Chondrocyte (in vitro differentiated cells): ENCODE measurements at places on chromosomes 3 and 15. TPM values are rescaled to one million over a fixed set of nuclear protein-coding genes. Genes with fewer than 3 reads are reported as not detected.

The KLF13 gene
- 54.2 to 59.1 TPM (median 58.4 TPM) in 3 replicates for total RNA-seq

The OIP5 gene
- total RNA-seq, result 1.1 to 2.8 TPM (median 1.8 TPM) in 3 replicates

The CLPX gene
- 40.7 to 41.9 TPM (median 41.4 TPM) in 3 replicates for total RNA-seq

The CCR8 gene
- not detected in 3 replicates for total RNA-seq

The SLC35G2 gene
- 2.8 to 3.9 TPM (median 3.8 TPM) in 3 replicates for total RNA-seq

The TTC23 gene
- 21.3 to 27.7 TPM (median 25.0 TPM) in 3 replicates for total RNA-seq

The ROBO2 gene
- 1.7 to 11.1 TPM (median 2.8 TPM) in 3 replicates for total RNA-seq

The CILP gene
- 0.17 to 0.22 TPM (median 0.21 TPM) in 3 replicates for total RNA-seq

The DHFR2 gene
- 2.4 to 2.9 TPM (median 2.9 TPM) in 3 replicates for total RNA-seq

The SCAMP5 gene
- 20.6 to 29.3 TPM (median 22.4 TPM) in 3 replicates for total RNA-seq

DNA sequence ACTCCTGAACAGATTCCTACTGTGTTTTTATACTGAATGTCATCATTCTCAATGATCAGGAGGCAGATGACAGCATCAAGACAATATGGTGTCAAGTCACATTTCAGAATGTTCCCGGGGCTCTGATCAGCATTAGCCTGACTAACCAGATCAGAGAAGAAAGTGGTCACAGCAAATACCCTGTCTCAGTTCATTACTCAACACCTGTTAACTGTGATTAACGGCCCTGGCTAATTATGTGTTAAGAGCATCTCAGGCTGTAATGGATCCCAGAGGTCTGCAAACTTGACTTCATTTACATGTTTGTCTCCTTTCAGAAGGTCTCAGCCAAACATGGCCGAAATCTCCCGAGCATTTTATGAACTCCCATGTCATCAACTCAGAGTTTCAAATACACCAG is 833.7 kb downstream of the FHIT start:
- no peak for DNase-seq

- DNase-seq, result no peak
These were observed 106.8 kb downstream of the EDEM1 start for GRCh38 chr3:5294356-5294755.

DNA sequence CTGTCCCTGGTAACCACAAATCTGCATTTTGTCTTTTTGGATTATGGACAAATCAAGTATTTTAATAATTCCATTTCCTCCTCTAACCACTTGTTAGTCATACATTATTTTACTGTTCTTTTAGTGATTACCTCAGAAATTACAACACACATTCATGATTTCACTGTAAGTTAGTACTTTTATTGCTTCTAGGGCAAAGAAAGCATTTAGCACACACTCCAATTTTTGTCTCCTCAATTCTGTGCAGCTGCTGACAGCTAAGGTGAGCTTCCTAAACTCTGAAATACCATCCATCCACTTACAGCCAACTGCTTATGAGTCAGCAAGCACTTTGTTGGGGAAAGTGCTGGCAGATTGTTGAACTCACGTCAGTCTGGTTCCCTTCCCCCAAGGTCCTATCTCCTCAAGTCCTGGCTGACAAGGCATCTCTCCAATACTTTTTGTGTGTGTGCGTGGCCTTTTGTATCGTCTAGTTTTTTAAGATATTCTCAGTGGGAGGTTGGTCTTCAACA is 49.4 kb upstream of the TNFAIP8L3 start:
- no peak for DNase-seq

DNA sequence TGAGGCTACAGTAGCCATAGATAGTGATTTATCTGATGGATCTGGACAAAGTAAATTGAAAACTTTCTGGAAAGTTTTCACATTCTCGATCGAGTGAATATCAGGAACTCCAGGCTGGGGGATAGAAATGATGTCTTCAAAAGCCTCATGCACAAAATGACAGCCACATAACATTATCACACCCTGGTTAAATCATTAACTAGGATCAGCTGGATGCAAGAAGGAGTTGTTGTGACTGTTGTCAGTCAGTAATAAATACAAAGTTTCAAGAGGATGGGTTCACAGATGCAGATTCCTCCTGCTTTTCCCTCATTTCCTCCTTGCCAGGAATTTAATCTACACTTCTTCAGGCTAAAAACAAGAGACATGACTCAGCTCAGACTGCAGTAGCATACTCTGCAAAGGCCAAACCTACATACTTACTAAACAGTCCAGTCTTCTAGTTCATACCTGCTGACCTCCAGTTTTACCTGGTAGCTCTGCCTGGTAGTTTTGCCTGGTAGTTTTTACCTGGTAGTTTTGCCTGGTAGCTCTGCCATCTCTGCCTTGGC is 40.9 kb downstream of the C2CD4A start:
- no peak for DNase-seq

DNA sequence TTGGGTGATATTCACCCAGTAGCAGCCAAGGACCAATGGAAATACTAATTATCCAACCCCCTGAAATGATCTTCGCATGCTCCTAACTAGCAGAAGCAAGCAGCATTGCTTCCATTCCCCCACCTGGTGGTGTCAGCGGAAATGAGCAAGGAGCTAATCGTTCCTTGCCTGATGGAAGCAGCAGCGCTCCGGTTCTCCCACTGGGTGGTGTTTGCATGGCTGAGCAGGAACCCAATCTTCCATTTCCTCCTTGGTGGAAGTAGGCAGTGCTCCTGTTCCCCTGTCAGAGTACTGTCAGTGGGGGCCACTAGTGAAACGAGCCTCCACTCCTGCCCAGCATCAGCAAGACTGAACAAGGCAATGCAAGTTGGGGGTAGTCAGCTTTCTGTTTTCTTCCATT is 311.5 kb downstream of the CACNA2D3 start:
- DNase-seq, result no peak

DNA sequence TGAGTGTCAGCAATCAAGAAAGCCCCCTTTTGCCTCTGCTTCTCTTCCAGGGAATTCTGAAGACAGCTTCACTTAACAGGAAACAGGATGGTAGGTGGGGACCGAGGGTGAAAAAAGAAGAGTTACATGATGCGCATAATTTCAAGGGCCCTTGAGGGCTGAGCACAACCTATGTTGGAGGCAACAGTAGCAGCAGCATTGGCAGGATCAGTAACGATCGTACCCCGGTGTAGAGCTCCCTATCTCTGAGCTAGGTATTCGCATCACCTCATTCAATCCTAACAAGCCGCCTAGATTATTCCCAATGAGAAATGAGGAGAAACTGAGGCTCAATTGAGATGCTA is 432 bp upstream of the RAD54L2 start:
- no peak for DNase-seq

DNA sequence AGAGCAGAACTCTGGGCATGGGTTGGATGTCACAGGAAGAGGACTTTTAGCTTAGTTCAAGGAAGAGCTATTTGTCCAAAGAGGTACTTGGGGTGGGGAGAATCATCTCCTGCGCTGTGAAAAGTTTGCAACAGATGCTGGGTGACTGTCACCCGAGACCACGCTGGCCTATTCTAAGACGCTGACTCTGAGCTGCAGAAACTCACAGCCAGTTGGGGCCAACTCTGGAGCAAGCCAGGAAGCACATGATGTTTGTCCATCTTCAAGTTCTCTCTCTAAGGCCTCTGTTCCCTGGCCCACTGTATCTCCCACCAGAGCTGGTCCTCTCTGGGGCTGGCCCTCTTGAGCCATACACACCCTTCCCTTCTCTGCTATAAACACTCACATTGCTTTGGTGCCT is 17.9 kb upstream of the CDCP1 start:
- DNase-seq, result no peak

- no peak for DNase-seq
These were observed 69.4 kb downstream of the SLCO3A1 start for GRCh38 chr15:91922646-91923547.

DNA sequence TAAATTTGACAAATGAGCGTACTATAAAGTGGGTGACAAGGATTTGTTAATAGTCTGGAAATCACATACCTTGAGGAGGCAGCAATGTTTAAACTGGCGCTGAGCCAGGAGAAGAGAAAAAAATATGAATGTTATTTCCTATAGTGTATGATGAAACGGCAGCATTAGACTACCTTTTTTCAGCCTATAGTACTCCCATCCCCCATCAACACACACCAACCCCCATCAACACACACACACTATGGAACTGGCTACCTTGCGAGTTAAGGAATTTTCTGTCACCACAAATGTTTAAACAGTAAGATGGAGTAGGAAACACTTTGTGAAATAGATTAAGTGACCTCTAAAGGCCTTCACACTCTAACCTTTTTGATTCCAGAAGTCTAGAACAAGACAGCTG is 46.8 kb upstream of the ZCWPW2 start:
- no peak for DNase-seq

GRCh38 chr15:39265261-39265660 is 315.6 kb upstream of the THBS1 start:
- DNase-seq, result no peak

DNA sequence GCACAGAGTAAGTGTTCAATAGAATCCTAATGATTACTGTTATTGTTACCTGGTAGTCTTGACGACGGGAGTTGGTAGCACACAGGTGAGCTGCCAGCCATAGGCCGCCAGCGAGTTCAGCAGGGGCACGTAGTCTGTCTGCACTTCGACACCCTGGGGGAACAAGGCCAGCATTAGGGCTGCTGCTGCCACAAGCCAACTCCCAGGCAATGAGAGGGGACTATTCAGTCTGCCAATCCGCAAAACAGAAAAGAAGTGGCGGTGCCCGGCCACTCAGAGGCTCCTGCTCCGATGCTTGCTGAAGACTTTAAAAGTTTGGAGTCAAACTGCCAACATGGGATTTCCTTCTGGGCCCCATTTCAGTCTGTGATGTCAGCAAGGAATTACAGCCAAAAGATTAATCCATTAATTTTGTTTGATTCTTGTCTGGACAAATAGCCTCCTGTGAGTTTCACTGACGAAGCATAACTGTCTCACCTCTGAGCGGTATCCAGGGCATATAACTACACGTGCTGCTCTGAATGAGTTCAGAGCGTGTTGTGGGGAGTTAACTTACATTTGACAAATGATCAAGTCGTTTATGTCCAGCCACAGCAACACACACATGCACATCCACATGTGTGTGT is 61.8 kb downstream of the OXNAD1 start:
- no peak for DNase-seq

DNA sequence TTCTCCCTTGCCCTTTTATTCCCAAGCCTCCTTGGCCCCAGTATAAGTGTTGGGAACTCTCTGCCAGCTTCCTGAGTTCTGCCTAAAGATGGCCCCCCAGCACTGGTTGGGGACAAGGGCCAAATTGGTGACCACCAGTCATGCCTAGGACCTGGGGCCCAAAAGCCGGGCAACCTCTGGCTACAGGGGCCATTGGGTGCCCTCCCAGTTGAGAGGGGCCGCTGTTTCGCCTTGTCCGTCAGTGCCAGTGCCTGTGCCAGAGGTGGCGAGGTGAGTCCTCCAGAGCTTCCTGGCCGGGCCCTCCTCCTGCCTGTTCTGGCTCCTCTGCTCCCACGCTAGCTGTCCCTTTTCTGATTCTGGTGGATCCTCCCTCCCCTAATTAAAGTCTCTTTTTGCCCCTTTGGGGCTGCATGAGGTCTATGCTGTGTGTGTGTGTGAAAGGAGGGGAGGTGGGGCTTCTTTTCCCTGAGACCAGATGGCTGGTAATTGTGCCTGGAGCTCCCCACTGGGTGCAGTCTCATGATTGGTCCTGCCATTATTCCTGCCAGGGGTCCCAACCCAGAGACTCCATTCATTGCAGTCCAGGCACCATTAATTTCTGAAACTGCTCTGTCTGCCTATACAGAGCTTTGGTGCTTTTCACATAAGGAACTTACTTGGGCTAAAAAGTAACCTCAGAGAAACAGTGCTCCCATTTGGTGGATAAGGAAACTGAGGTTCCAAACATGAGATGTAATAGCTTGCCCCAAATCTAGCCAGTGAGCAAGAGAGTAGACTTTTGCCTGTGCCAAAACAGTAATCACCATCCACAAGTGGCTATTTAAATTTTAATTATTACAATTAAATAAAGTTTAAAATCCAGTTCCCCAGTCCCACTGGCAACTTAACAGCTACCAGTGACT is 3.1 kb upstream of the TTLL3 start:
- DNase-seq, result no peak

DNA sequence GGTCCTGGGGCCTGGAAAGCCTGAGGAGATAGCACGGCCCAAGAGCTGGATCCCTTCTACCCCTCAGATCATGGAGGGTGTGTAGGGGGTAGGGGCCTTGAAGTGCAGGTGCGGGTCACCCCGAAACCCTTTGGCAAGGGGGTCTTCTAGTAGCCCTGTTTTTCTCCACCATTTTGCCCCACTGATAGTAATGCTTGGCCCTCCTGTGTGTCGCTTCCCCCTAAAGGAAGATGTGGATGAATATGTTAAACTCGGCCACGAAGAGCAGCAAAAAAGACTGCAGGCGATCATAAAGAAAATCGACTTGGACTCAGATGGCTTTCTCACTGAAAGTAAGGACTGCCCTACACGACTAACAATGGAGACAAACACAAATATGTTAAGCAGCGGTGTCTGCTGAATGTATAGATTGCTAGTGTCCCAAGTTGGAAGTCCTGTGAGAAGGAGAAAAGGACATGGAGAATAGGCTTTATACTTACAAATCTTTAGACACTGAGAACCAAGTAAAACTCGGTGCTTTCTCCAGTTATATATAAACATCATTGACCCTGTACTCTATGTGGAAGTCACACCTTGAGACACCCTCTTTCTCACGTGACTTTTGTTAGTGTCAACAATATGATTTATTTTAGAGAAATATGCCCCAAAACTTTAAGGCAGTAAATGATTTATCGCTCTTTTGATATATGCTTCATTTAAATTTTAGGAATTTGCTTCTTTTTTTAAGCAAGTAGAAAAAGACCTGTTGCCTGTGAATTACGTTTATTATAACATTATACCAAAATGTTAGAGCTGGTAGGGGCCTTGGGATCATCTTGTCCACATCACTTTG is 802 bp downstream of the RCN2 start:
- DNase-seq, result no peak

DNA sequence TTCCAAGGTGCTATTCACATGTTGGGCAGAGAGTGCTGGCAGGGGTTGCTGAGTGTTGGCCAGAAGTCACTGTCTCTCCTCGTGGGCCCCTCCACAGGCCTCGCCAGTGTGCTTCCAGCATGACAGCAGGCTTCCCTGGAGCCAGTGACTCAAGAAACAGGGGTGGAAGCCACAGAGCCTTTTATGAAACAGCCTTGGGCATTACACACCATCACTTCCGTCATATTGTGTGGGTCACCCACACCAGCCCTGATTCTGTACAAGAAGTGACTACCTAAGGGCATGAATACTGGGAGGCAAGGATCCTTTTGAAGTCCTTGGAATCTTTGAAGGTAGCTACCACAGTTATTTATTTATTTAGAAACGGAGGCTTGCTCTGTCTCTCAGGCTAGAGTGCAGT is 177.6 kb upstream of the UBE3A start:
- no peak for DNase-seq

DNA sequence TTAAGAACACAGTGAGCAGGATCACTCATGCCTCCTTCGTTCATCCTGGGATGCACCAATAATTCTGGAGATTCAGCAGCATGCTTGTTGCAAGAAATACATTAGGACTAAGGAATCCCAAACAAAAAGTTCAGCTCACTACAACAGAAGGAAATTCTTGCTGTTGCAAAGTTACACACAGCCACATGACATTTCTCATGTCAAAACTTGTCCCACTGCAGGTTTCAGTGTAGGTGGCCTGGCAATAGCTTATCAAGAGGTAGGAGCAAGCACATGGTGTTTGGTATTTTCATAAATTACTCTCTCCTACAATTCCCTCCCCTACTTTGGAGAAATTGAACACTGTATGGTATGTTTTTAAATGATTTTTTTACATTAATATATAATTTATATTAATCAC is 399.6 kb upstream of the EPHA3 start:
- DNase-seq, result no peak

- DNase-seq, result no peak
These were observed 7.4 kb downstream of the COL7A1 start for GRCh38 chr3:48587686-48588085.

GRCh38 chr3:150390087-150390486 is 18.0 kb upstream of the TSC22D2 start:
- no peak for DNase-seq

GRCh38 chr15:61857169-61857829 is 202.9 kb downstream of the VPS13C start:
- DNase-seq, result no peak
